ENCODE measurements at places on chromosomes 2 and 18.

GRCh38 chr2:227880460-227880859, 9.0 kb downstream of the DAW1 start:
- DNase-seq, result no peak

DNA sequence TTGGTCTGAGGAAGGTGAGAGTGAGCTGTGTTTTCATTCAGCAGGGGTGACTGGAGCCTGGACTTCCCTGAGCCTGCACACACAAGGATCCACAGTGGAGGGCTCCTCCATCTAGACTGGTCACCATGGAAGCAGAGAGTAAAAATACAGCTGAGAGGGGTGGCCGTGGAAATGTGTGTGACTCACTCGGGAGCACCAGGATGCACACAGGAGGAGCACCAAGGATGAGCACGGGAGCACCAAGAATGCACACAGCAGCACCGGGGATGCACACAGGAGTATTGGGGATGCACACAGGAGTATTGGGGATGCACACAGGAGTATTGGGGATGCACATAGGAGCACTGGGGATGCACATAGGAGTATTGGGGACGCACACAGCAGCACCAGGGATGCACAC, 365.2 kb upstream of the MYT1L start:
- DNase-seq, result no peak

DNA sequence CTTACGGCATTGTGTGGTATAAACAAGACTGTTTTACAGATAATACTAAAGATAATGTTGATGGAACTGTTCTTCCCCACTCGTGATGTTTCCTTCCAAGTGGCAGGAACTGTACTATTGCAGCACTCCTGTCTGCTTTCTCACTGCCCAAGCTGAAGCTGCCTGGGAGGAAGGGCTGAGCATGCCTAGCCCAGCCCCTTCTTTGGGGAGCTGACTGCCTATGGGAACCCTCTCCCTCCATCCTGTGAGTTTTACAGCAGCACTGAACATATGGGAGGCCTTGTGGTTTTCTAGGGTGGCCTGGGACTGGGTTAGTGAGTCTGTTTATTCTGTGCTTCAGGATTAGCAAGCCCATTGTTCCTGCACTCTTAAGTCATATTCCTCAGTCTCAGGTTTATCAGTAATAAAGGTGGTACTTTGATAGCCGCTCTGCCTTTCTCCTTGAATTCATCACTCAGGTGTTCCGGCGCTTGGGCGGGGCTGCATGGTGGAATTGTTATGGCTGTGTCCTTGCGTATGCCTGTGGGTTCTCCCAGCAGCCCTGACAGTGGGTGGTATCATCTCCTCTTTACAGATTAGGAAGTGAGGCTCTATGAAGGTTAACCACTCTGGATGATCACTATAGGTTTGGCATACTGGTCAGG, 379.7 kb downstream of the PTPRM start:
- peak; percentile 62 for DNase-seq

DNA sequence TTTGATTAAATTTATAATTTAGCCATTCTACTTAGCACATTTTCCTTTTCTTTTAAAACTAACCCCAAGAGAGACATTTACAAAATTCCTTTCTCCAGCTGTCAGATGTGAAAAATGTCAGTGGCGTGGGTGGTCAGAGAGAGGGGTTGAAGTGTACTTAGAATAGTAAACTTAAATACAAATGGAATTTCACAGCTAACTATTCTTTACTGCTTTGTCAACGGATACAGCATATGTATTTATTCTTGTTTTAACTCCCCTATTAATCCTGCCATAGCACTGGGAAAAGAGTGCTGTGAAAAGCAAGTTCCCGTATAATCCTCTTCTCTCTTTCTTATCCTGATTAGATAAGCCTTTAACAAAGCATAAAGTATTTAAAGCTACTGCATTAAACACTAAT, 191.4 kb upstream of the CHAC2 start:
- DNase-seq, result no peak

DNA sequence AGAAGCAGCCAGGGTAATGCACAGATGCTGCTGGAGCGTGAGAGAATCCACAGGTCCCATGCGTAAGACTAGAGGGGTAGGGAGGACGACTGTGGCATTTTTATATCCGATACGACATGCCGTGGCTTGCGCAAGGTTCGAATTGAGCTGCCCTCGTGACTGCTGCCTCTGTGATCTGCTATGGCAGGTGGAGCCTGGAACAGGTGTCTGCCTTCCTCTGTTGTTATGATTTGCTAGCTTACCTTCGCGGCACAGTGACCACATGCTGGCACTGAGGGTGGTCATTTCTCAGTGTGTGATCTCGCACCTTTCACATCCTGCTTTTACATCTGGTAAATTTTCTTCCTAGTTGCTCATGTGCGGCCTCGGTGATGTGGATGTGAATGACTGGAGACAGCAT, 240.2 kb downstream of the ALPK2 start:
- DNase-seq, result no peak

- DNase-seq, result no peak
Measured at GRCh38 chr2:223270548-223270947, 218.6 kb downstream of the KCNE4 start.

DNA sequence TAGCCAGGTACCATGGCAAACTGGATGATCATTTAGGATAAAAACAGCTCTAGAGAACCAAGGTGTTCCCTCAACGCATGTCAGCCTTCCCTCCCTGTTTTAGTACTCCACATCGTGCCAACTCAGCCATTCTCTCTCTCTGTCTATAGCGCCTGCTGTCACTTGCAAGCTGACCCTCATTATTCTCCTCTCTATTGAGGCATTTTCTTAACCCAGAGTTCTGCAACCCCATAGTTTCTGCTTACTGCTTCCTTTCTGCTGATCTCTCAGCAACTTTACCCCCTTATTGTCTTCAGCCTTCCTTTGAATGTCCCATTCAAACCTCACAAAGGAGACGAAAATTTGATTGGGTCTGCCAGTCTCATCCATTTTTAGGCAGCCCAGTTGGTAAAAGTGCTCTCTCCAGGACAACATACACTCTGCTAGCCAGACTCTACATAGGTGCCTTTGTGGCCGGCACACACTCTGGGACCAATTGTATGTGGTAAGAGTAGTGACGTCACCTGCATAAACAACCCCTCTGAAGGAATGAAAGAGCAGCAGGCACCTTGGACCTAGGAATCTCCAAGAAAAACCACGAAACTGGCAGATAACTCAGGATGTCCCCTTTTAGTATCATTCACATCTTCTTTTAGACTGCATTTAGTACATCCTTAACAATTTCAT, 367.2 kb upstream of the KCNH7 start:
- no peak for DNase-seq

DNA sequence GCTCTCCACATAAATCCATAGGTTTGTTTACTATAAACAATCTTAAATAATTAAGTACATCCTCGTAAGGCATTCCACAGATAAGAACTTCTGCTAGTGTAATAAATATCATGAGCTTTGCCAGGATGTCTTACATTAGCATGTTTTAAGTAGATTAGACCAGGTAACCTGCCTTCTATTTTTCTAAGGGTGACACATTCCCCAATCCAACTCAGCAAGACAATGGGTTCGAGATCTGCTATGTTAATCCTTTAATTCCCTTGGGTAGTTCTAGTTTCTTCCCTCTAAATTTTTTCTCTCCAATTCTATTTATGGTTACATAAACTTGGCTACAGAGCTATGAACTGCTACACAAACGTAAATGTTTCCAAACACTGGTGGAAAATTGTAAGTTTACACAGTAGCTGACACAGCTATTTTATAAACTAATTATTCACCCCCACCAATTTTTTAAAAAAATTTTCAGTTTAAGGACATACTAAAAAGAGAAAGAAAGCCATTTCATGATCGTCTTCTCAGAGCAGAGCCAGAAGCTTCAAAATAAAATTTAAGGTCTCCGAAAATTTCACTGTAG, 386.5 kb upstream of the SLC39A10 start:
- no peak for DNase-seq

GRCh38 chr2:71122387-71123298, 7.4 kb downstream of the MCEE start:
- DNase-seq, result no peak

- peak; percentile 71 for DNase-seq
Measured at GRCh38 chr18:9838144-9838877, 47.5 kb upstream of the TXNDC2 start.

DNA sequence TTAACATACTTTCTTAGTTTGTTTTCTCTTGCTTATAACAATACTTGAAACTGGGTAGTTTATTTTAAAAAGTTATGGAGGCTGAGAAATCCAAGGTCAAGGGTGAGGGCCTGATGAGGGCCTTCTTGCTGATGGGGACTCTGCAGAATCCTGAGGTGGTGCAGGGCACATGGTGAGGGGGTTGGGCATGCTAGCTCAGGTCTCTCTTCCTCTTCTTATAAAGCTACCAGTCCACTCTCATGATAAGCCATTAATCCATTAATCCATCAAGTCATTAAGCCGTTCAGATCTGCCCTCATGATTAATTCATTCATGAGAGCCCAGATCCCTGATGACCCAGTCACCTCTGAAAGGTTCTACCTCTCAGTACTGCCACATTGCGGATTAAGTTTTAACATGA, 21.4 kb downstream of the ALMS1 start:
- no peak for DNase-seq

DNA sequence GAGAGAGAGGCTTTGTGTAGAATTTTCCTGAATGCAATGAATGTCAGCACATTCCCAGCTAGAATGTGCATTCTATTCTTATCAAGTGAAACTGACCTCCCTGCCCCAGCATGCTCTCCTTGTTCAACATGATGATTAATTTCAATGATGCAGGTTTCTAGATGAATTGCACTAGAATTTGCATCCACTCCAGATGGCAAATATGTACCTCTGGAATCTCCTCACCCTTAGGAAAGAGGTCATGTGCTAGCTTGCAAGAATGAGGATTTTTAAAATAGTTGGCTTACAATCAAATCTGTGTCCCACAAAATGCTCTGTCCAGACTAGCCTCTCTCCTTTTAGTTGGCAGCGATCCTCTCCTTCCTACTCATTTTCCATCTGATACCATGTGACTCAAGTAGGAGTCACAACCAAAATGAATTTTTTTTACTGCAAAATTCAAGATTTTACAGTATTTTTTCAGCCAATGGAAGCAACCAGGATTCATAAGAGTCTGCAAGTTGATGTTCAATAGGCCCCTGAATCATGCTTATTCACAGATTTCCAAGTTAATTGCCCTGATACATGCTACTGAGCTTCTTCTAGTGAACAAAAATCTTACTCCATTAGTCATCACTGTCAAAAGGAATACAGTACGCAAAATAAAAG, 21.0 kb upstream of the STAT4 start:
- DNase-seq, result no peak

DNA sequence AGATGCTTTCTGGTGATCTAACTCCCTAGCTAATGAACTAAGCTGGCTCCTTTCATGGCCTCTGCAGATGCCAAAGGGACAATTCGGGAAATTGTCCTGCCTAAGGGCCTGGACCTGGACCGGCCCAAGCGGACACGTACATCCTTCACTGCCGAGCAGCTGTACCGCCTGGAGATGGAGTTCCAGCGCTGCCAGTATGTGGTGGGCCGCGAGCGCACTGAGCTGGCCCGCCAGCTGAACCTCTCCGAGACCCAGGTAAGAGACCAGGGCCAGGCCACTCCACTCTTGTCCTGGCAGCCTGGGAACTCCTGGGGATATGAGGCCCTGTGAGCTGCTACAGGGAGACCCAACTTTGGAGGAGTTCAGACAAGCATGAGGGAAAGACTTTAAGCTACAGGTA, 14.7 kb upstream of the ATP6V1B1 start:
- DNase-seq, result peak; percentile 18

- DNase-seq, result no peak
Measured at GRCh38 chr2:225932811-225933413, 533.4 kb downstream of the NYAP2 start.

GRCh38 chr2:98012561-98012991, 16.8 kb upstream of the TMEM131 start:
- no peak for DNase-seq

- DNase-seq, result no peak
Measured at GRCh38 chr2:229528846-229529245, 185.5 kb downstream of the DNER start.

DNA sequence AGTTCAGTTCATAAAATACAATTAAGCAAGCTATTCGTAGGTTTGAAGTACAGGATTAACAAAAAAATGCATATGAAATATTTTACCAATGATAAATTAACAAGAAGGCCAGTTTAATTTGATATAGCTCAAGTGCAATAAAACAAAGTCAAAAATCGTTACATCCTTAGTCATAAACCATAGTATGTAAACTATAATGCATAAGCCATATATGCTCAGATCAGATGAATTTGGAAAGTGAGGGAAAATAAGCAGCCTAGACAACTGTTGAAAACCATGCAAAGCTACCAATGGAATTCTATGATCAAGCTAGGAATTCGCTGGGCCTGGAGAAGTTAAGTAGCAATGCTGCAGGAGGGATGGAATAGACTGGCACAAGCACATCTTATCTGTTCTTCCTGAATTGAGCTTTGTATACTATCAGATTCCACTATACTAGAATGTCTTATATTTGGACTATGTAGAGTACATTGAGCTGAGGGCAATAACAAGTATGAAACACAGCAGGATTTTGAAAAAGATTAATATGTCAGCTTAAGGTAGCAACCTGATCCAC, 682.0 kb downstream of the IRS1 start:
- DNase-seq, result no peak

DNA sequence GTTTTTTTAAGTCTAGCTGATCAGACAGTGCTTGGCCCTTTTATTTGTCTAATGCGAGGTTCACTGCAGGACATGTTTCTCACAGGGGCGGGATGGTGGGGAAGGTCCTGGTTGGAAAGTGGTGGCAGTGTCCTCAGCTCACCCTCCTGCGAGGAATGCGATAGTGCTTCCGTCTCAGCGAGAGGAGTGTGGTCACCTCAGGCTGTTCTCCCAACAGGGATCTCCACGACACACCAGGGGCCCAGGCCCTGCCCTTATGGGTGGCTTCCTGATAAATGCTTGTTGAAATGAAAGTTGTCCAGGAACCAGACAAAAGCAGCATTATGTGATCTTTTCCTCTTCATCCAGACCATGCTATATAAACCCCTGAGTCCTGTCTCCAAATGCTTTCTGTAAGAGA, 70.1 kb downstream of the BOLA3 start:
- DNase-seq, result no peak

DNA sequence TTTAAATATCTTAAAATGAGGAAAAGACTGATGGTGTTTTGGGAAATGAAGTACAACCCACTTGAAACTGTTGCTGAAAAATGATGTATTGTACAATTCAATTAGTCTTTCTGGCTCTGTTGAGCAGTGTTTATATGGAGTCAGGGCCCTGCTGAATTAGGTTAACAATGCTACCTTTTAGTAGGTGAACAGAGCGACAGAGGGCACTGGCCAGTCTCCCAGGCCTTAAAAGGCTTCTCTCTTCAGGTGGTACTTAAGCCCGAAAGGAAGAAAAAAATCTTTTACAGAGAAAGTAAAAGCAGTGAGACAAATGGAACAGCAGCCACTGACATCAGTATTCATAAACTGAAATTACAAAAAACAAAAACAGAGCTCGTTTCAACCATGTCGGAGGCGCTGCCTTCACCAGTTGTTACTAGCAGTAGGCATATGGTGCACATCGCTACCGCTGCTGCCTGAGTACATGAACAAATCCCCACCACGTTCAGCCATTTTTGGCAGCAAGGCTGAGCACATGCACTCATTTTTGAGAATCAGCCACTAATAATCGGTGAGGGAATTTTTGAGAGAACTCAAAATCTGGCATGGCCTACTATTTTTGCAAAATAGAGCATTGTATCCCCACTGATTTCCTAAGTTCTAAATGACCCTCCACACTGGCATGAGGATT, 91.8 kb downstream of the PLEKHM3 start:
- DNase-seq, result no peak

All from stomach (tissue), 19 donors.